Central memory CD4-positive, alpha-beta T cell (primary cell): ENCODE measurements at places on chromosomes 7 and 10.

DNA sequence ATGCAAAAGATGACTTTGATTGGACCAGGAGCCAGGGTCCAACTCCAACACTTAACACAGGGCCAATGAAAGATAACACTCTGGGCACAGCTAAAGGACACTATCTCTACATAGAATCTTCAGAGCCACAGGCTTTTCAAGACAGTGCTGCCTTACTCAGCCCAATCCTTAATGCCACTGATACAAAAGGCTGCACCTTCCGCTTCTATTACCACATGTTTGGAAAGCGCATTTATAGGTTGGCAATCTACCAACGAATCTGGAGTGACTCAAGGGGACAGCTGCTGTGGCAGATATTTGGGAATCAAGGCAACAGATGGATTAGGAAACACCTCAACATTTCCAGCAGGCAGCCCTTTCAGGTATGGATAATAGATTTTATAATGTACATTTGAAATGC lies 160.7 kb downstream of the MALRD1 start:
- DNase-seq = no peak

DNA sequence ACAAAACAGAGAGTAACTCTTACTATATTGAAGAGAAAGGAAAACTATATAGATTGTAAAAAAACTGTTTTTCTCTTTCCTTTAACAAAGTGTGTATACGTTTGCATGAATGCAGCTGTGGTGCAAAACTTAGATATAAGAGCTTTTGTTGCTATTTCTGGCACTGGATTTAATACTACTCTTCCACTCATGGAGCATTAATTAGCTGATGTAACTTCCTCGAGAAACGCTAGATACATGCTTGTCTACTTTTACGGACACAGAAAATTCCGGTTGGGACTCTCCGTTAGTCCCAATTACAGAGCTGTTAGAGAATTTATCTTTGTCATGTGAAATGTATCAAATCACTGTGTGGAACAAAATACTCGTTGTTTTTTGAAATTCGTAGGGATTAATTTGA lies 135.5 kb downstream of the ZNF22 start:
- DNase-seq = no peak

GRCh38 chr10:12908773-12909172 lies 92.7 kb downstream of the CCDC3 start:
- DNase-seq = no peak

GRCh38 chr10:77458986-77459590 lies 178.5 kb downstream of the KCNMA1 start:
- DNase-seq = no peak

- DNase-seq = no peak
Observed at GRCh38 chr7:15327001-15327400, 234.8 kb downstream of the AGMO start.

DNA sequence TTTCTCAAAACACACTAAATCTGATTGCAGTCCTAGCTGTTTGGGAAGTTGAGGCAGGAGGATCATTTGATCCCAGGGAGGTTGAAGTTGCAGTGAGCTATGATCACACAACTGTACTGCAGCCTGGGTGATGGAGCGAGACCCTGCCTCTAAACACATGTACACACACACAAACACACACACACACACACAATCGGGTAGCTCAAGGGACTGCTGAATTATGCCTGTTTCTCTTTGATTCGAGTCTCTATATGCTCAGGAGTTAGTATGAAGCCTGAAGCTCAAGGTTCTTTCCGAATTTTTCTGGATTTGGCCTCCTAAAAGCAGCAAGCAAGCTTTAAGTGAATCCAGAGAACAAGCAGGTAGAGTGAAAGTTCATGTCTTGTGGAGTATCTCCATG lies 22.5 kb downstream of the PRTFDC1 start:
- DNase-seq = no peak
